ENCODE measurements at places on chromosomes 7 and 10.

GRCh38 chr7:25171071-25171470 lies 46.0 kb upstream of the CYCS start:
- H3K36me3 ChIP-seq, result peaks cover 5% of the 10 kb centered on the region
- H3K27ac ChIP-seq, result no peak overlapping the region

GRCh38 chr10:121683816-121684215 lies 85.6 kb upstream of the FGFR2 start:
- H3K27me3 ChIP-seq, result no peaks in the 10 kb centered on the region
- H3K4me1 ChIP-seq, result no peaks in the 10 kb centered on the region
- no peaks in the 10 kb centered on the region for H3K36me3 ChIP-seq
- H3K27ac ChIP-seq, result no peak overlapping the region
- H3K4me3 ChIP-seq, result no peak overlapping the region

DNA sequence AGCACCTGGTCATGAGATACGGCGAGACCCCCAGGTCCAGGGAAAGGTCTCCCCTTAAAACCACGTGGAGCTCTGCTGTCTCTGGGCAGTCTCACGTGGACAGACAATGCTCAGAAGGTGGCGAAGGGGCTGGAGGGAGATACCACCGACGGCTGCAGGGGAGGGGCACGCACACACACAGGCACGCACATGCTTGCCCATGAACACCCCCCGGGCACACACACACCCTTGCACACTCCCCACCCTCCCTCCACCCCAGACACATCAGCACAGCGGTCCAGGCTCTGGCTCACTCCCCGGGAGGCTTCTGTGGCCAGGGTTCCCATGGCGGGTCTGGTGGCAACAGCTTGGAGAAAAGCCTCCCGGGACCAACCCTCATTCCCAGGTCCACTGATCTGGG lies 52.4 kb upstream of the TNRC18 start:
- DNase-seq, result no peak
- H3K4me1 ChIP-seq, result no peaks in the 10 kb centered on the region
- no peak overlapping the region for H3K4me3 ChIP-seq

DNA sequence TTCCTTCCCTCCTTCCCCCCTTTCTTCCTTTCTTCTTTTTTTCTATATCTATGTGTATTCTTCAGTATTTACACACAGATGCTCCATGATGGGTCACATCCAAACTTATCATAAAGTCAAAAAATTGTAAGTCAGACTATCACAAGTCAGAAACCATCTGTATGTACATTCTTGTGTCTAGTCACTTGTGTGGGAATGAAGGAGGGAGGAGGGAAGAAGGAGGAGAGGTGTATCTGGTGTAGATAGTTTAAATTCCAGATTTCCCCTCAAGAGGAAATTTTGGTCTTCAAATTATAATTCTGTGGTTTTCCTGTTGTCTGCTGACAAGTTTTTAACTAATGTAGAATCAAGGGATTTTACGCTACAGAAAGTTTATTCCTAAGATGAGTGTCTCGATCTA lies 287.2 kb downstream of the ETV1 start:
- H3K36me3 ChIP-seq, result no peaks in the 10 kb centered on the region
- no peak overlapping the region for H3K4me3 ChIP-seq
- no peak for DNase-seq
- H3K27me3 ChIP-seq, result no peaks in the 10 kb centered on the region
- no peaks in the 10 kb centered on the region for H3K4me1 ChIP-seq

DNA sequence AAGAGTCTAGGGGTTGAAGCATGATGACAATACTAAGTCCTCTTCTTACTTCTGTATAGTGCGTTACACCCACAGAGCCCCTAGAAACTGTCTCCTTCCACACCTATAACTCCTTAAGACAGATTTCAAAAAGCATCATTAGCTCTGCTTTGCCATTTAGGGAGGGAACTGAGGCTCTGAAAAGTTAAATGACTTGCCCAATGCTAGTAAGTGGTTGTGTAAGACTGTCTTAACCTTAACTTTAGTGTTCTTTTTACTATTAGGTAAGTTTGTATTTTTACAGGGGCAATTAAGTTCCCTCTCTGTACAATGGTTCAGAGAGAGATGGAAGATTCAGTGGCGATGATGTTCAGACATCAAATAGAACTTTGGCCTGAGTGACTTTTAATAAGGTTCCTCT lies 72.7 kb upstream of the ASAH2 start:
- H3K4me3 ChIP-seq, result no peak overlapping the region
- H3K4me1 ChIP-seq, result no peaks in the 10 kb centered on the region
- no peak for DNase-seq
- no peak overlapping the region for H3K27ac ChIP-seq

DNA sequence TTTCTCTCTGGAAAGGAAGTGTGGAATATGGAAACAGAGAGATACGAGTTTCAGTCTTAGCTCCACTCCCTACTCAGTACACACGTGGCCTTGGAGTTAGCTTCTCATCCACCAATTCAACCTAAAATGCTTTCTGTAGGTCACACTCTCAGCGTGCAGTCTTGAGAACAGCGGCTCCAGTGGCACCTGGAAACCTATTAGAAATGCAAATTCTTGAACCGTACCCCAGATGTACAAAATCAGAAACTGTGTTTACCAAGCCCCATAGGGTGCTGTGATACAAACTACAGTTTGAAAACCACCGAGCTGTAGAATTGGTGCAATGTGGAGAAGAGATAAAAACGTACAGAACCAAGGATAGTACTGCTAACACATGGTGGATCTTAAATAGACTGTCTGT lies 91.1 kb upstream of the SP4 start:
- H3K4me3 ChIP-seq, result no peak overlapping the region
- DNase-seq, result no peak
- H3K27me3 ChIP-seq, result no peaks in the 10 kb centered on the region
- peaks cover 7% of the 10 kb centered on the region for H3K4me1 ChIP-seq

GRCh38 chr7:107994421-107995030 lies 8.4 kb downstream of the LAMB1 start:
- no peak for DNase-seq
- H3K4me1 ChIP-seq, result no peaks in the 10 kb centered on the region
- no peak overlapping the region for H3K4me3 ChIP-seq

DNA sequence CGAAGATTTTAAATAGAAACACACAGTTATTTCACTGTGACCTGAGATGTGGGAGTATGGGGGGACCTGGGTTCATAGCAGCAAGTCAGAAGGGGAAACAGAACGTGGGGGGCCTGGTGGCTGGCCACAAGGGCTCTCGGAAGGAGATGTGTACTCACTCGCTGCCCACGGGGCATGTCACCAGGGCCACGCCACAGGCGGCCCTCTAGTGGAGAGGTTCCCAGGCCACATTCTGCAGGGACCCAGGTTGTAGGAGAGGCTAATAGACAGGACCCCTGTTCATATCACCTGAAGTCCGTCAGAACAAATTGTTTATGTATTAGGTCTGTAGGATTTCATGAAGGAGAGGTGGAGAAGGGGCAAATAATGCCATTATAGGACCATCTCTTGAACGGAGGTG lies 25.1 kb upstream of the SVOPL start:
- no peak overlapping the region for H3K4me3 ChIP-seq
- no peak for DNase-seq
- no peaks in the 10 kb centered on the region for H3K36me3 ChIP-seq
- no peaks in the 10 kb centered on the region for H3K4me1 ChIP-seq
- H3K27me3 ChIP-seq, result no peaks in the 10 kb centered on the region

DNA sequence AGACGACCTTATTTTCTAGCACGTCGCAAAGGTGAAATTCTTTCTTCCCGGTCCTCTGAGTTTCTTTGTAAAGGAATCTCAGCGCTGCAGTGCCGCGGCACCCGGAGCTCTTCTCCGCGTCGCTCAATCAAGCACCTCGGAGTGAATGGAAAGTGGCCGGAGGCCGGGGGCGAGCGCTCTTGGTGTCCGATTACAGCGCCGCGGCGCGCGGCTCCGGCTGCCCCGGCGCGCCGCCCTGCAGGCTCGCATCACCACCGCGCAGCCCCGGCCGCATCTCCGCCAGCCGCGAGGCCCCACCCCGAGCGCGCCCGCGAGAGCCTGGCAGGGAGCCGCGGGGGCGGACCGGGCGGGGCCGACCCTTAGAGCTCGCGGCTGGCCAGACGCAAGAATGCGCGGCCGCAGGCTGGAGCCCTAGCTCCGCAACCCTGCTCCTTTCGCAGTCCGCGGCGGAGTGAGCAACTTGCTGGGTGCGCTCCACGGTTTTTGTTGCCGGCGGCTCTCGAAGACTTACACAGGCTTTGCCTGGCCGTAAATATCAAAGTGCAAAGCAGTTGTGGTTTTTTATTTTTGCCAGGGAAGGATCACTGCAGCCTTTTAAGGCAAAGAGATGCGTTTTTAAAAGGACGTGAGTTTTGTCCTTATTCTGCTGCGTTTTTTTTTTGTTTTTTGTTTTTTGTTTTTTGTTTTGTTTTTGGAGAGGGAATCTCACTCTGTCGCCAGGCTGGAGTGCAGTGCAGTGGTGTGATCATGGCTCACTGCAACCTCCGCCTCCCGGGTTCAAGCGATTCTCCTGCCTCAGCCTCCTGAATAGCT lies at the start of gene SEMA3C:
SEMA3C (minus strand) TSS at position 143 of the 813 bp plus-strand sequence. CDS start 2,270 bp downstream, outside the sequence.
- H3K27me3 ChIP-seq, result peaks cover 3% of the 10 kb centered on the region
- no peak for DNase-seq
- no peak within 1 kb of the TSS for H3K27ac ChIP-seq
- H3K36me3 ChIP-seq, result no peaks in the 10 kb centered on the region

DNA sequence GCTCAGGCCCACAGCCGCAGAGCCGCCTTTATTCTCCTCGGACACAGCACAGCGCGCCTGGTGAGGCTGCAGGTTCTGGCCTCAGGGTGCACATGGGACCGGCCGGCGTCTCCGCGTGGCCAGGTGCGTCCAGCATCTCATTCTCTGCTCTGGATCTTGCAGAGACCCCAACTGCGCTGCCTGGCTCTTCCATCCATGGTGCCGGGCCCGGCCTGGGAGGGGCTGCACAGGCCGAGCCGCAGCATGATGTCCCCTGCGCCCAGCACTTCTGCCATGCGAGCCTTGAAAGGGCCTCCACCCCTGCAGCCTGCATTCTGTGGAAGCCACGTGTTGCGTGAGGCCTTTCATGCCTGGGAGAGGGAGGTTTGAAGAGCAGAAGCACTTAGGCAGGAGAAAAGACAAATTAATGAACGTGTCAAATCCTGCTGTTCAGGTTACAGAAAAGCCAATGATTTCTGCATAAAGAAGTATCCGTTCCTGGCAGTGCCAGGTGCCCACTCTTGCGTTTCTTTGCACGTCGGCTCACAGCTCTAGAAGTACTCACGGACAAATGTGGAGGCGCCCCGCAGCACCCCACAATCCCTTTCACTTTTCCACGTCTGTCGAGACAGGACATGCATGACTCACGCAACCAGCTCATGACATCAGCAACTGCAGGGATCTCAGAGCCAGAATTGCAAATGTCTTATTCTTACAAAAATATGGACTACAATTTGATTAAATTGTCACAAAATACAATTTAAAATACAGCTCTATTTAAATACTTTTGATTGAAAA lies 571.4 kb downstream of the DNAJB6 start:
- no peak overlapping the region for H3K4me3 ChIP-seq
- H3K4me1 ChIP-seq, result no peaks in the 10 kb centered on the region
- H3K27ac ChIP-seq, result no peak overlapping the region
- H3K27me3 ChIP-seq, result no peaks in the 10 kb centered on the region

- no peak for DNase-seq
- no peak overlapping the region for H3K27ac ChIP-seq
- no peaks in the 10 kb centered on the region for H3K27me3 ChIP-seq
- H3K36me3 ChIP-seq, result no peaks in the 10 kb centered on the region
- no peaks in the 10 kb centered on the region for H3K4me1 ChIP-seq
Observed at GRCh38 chr10:125661941-125662515, 20.9 kb downstream of the TEX36 start.

DNA sequence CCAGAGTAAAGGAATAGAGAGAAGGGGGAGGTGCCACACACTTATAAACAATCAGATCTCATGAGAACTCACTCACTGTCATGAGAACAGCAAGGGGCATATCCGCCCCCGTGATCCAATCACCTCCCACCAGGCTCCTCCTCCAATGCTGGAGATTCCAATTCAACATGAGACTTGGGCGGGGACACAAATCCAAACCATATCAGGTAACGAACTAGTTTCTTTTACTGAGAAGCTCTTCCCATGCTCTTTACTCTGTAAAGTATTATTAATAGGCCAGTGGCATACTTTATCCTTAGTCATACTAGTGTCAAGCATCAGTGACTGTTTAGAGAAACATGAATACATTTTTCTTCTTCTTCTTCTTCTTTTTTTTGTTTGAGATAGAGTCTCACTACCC lies 39.4 kb upstream of the ZNF488 start:
- no peaks in the 10 kb centered on the region for H3K4me1 ChIP-seq
- no peaks in the 10 kb centered on the region for H3K27me3 ChIP-seq
- no peak for DNase-seq
- no peaks in the 10 kb centered on the region for H3K36me3 ChIP-seq
- no peak overlapping the region for H3K27ac ChIP-seq
- H3K4me3 ChIP-seq, result no peak overlapping the region

GRCh38 chr7:101127460-101128039 lies 646 bp downstream of the SERPINE1 start:
- H3K36me3 ChIP-seq, result no peaks in the 10 kb centered on the region
- H3K4me1 ChIP-seq, result peaks cover 6% of the 10 kb centered on the region
- DNase-seq, result no peak
- H3K27ac ChIP-seq, result no peak overlapping the region

DNA sequence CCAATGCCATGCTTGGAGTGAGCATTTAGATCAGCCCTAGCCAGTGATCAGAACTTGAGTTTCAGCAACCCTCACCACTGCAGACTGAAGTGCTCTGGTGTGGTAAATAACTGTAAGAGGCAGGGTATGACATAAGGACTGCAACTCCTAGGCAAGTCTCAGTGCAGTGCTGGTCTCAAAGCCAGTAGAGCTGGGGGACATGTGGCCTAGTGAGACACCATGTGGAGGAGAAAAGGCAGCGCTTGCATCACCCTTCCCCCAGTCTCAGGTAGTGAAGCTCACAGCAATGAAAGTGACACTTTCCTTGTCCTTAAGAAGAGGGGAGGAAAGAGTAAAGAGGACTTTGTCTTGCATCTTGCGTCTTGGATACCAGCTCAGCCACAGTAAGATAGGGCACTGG lies 386.8 kb upstream of the POT1 start:
- H3K27me3 ChIP-seq, result no peaks in the 10 kb centered on the region
- no peaks in the 10 kb centered on the region for H3K4me1 ChIP-seq
- H3K4me3 ChIP-seq, result no peak overlapping the region
- H3K27ac ChIP-seq, result no peak overlapping the region

Measured in naive thymus-derived CD4-positive, alpha-beta T cell (primary cell).